ENCODE measurements at places on chromosomes 12 and 14.

DNA sequence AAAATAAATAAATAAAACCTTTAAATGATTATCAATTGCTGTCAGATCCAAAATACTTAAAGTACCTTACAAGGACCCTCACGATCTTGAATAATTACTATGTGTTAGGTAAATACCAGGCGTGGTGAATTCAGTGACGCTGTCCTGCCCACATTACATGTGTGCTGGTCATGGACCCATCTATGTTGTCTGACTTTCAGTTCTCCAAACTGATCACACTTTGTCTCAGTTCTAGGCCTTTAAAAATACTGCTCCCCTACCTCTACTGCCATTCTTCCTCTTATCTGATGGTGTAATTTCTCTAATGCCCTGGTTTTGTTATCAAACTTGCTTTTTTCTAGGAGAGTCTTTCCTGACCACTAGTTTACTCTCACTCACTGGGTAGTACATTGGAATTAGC lies 520.7 kb downstream of the TRHDE start:
- DNase-seq: no peak

GRCh38 chr14:24250354-24250753 lies 7.9 kb upstream of the TINF2 start:
- no peak for DNase-seq

GRCh38 chr12:94621662-94622359 lies 28.5 kb downstream of the TMCC3 start:
- no peak for DNase-seq

DNA sequence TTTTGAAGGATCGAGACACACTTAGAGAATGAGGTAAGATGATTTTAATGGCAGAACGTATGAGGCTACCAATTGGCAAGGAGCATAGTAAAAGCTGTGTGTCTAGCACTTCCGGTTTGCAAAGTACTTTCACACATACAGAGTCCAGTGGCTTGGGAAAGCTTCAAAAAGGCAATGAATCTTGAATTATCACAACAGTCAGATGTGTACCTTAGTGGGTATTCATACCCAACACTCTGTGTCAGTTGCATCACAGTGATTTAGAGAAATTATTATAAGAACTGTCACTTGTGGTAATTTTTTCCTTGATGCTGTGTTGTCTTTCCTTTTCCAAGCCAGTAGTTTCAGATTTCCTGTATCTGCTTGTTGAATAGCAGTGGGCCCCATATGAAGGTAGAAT lies 424.1 kb downstream of the PCNX1 start:
- DNase-seq: no peak

DNA sequence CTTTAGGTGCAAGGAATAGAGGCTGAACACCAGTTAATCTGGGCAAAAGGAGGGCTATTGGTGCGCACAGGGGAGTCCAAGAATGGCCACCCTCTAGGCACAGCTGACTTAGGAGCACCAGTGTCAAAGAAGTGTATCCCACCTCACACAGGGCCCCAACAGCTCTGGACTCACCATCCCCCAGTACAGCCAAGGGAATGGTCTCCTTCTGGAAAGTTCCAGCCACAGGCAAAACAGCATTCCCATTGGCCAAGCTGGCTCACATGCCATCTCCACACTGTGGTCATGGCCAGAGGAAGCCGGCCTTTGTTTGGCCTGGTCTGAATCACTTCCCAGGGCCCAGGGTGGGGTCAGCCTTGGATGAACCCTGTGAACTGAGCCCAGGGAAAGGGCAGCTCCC lies 120.1 kb downstream of the DICER1 start:
- no peak for DNase-seq
